ENCODE measurements at places on chromosomes 4 and X. TPM values are rescaled to one million over a fixed set of nuclear protein-coding genes. Genes with fewer than 3 reads are reported as not detected.

FGG gene
- total RNA-seq = not detected

CYLC1 gene
- not detected for total RNA-seq

USP26 gene
- total RNA-seq = not detected

RASSF6 gene
- total RNA-seq = not detected

RAB39B gene
- total RNA-seq = 7.2 TPM

IL21 gene
- total RNA-seq = not detected

HS3ST1 gene
- total RNA-seq = not detected

ITM2A gene
- total RNA-seq = 75.9 TPM

SMAD1 gene
- total RNA-seq = 0.65 TPM

LAMP2 gene
- total RNA-seq = 37.9 TPM

RNF212 gene
- 2.7 TPM for total RNA-seq

NKX6-1 gene
- total RNA-seq = not detected

GRCh38 chrX:2751291-2751690, 549 bp upstream of the XG start:
- no peak for DNase-seq

DNA sequence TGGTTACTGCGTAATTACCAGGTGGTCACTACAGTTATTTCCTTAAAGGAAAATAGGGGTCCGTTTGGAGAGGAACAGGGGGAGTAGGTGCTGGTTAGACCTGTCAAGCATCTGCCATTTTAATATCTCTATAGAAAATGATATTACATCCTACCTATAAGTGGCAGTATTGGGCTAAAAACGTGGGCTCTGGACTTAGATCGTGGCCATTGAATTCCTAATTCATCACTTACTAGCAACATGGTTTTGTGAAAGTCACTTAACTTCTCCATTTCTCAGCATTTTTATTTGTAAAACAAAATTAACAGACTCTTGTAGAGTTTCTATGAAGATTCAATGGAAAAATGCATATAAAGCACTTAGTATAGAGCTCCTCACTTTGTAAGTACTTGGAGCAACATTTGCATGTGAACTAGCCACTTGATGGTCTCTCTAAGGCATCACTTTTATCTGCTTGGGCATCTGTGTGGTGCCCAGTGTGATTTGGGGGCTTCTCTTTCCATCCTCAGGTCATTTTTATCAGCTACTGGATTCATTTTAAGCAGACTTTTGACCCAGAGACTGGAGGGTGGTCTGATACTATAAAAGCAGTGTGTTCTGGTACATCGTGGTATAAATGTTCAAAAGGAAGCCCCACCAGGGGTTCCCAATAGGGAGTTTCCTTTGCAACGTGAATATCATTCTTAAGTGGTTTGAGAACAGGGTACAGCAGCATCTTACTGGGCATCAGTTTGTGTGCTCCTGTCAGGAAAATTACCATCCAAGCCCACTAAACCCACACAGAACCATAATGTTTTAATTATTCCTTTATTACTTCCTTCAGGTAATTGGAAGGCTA, 42.7 kb upstream of the RASSF6 start:
- DNase-seq = no peak

GRCh38 chrX:121308276-121308805, 260.9 kb downstream of the GLUD2 start:
- peak; percentile 25 for DNase-seq

GRCh38 chrX:2548711-2549423, 48.1 kb upstream of the DHRSX start:
- DNase-seq = no peak

- peak; percentile 19 for DNase-seq
Observed at GRCh38 chrX:65127842-65128241, 151.6 kb upstream of the ZC4H2 start.

DNA sequence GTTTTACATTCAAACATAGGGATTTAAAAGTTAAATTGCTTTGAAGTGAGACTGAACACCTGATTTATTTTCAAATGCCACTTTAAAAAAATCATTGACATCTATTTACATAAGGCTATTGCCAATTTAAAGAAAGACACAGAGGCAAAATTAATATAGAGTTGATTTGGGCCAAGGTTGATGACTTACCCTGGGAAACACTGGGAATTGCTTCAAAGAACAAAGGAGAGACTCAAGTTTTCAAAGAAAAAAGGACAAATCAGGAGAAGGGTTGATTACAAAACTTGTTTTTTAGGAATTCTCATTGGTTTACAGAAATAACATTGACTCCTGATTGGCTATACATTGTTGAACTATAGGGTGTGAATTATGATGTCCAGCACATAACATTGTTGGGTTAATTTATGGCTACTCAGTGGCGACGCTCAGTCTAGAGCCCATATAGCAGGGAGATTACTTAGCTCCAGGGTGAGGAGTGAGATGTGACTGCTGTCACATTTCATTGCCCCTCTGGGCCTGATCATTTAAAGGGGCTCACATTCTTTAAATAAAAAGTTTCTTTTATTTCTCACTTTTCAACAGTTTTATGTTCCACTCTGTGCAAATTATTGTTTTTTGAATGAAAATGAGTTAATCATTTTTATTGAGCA, 184.6 kb downstream of the SPATA18 start:
- DNase-seq = no peak

DNA sequence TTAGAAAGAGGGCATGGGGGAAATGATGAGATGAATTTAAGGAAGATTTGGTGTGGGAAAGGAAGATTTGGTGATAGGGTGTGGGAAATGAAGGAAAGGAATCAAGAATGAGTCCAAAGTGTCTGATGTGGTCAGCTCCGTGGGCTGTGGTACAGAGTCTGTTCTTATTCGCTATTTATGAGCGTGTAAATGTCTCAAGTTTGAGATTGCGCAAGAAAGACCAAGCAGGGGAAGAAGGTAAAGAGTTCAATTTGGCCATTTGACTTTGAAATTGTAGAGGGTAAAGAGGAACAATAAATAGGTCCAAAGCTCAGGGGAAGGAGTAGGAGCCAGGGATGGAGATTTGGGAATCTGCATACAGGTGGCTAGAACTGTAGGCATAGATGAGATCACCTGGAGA, 11.3 kb upstream of the SMS start:
- DNase-seq = no peak

GRCh38 chr4:87567191-87567590, 38.0 kb upstream of the SPARCL1 start:
- no peak for DNase-seq

GRCh38 chr4:7294176-7294756, 101.9 kb downstream of the SORCS2 start:
- no peak for DNase-seq

GRCh38 chr4:104486716-104487504, 7.8 kb downstream of the CXXC4 start:
- DNase-seq = no peak

- no peak for DNase-seq
Observed at GRCh38 chrX:24410514-24411189, 50.2 kb downstream of the SUPT20HL1 start.

DNA sequence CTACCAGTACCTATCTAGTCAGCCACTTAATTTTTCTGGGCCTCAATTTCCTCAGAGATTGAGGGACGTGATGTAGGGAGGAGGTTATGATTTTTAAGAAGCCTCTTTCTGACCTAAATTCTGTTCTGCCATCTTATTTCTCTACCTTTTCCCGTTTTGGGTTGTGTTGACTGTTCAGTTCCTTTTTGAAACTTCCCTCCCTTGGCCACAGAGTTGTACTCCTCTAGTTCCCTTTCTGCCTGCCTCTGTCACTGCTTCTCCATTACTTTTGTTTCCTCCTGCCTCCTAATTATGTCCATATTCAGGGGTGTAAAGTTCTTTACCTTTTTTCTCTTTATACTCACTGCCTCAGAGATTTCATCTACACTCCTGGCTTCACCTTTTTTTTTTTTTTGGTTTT, 25.4 kb downstream of the CLCN5 start:
- no peak for DNase-seq

GRCh38 chr4:150355858-150356455, 226.0 kb upstream of the MAB21L2 start:
- no peak for DNase-seq

DNA sequence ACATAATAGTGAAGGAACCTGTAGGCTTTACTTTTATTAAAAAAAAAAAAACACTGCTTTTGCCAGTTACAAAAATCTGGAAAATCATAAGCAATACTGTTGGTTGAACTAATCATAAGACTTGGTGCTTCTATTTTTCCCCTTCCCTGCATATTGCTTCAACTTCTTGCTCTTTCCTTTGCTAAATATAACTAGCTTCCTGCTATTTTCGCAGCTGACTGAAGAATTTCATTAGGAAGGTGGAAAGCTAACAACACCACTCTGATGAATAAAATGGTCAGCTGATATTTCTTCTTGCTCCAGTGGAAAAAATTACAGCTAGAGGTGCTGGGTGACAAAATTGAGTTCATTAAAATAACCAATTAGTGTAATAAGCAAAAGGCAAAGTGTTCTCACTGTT, 39.3 kb downstream of the MEPE start:
- no peak for DNase-seq

GRCh38 chr4:102104278-102104677, 241.0 kb downstream of the SLC39A8 start:
- no peak for DNase-seq

- peak; percentile 84 for DNase-seq
Observed at GRCh38 chrX:48957477-48957826, at the start of gene OTUD5. Gene OTUD5, minus strand, starts transcription at chrX:48957607. Its CDS starts 37 bp downstream, at chrX:48957570.

GRCh38 chr4:81573840-81574239, 102.1 kb upstream of the RASGEF1B start:
- no peak for DNase-seq

DNA sequence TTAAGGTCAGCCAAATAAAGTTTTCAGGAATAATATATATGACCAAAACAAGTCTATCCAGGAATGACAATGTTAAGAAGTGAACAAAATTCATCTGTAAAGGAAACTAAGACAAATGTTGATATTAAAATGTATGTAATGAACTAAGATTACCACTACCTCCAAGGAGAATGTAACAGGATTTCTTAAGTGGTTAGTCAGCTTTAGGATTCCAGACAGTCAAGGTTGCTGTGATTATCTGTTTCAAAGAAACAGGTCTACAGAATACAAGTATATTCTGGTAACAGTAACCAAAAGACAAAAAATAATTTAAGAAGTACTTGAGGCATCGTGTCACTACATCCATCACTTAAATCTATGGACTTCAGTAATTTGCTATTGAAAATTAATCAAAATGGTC, 172.8 kb downstream of the SCFD2 start:
- no peak for DNase-seq

DNA sequence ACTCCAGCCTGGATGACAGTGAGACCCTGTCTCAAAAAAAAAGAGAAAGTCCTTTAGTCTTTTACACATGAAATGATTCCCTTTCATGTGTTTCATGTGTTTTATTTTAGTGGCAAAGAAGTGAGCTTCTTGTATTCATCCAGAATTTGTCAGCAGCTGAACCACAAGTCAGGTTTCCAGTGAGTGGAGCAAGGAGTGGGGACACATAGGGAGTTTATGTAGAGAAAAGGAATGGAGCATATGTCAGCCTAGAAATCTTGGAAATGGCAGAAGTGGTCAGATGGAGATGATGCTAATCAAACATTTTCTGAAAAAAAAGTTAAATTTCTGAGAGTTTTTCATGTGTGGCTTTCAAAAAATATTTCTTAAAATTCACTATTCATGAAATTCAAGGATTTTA, 383.0 kb upstream of the GATB start:
- no peak for DNase-seq

DNA sequence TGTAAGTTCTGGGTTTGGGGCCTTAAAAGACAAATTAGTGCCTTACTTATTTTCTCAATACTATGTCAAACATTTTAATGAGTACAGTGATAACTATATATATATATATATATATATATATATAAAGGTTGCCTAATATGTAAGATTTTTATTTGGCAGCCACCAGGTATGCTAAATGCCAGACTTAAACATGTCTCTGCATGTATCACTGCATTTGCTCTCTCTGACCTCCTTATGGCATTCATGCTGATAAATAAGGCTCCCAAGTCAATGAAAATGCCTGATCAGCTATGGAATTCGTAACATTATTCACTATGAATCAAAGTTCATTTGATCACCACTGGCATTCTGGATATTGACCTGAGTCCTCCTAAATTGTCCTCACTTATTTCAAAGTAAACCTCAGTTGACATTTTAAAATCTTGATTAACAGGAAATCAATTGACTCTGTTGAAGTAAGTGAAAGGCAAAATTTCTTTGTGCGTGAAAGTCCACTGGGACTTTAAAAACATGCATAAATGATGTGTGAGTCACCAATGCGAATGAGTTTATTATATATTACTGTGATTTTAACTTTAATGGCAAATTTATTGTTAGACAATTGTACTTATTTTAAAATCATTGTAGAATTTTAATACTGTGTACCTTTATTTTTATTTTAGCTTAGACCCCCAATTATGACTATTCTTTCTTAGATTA, 29.2 kb upstream of the AREG start:
- DNase-seq = no peak

DNA sequence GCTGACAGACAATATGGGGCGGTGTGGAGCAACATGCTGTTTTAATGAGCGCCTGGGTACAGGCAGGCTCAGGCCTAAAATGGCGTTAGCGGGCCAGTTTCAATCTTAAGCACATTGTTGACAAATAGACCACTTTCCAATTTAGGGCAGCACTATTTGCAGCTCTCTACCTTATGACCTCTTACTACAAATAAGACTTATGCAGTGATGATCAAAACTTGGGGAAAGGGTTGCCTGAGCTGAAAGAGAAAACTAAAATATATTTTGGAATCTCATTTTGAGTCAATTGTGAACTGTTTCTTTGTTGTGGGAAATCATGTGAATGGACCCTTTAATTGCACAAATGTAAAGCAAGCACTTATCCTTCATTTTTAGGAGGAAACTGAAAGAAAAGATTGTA, 25.5 kb upstream of the GPAT3 start:
- DNase-seq = no peak

Data from activated CD8-positive, alpha-beta T cell treated with anti-CD3 and anti-CD28 coated beads, Interleukin-2, amount 10 ng/mL, durations not matched to agents 7 days and 5 days (primary cell).